ENCODE measurements at places on chromosomes 1 and 21. TPM values are rescaled to one million over a fixed set of nuclear protein-coding genes. Genes with fewer than 3 reads are reported as not detected.
A peak's percentile ranks its signal among the peaks of the same experiment; 100 is the strongest.

- DNase-seq, result no peak
Observed at GRCh38 chr1:197149340-197149739, 2.9 kb upstream of the ASPM start.

CFHR2 gene
- not detected for total RNA-seq

YTHDF2 gene
- total RNA-seq, result 56.8 TPM

DNA sequence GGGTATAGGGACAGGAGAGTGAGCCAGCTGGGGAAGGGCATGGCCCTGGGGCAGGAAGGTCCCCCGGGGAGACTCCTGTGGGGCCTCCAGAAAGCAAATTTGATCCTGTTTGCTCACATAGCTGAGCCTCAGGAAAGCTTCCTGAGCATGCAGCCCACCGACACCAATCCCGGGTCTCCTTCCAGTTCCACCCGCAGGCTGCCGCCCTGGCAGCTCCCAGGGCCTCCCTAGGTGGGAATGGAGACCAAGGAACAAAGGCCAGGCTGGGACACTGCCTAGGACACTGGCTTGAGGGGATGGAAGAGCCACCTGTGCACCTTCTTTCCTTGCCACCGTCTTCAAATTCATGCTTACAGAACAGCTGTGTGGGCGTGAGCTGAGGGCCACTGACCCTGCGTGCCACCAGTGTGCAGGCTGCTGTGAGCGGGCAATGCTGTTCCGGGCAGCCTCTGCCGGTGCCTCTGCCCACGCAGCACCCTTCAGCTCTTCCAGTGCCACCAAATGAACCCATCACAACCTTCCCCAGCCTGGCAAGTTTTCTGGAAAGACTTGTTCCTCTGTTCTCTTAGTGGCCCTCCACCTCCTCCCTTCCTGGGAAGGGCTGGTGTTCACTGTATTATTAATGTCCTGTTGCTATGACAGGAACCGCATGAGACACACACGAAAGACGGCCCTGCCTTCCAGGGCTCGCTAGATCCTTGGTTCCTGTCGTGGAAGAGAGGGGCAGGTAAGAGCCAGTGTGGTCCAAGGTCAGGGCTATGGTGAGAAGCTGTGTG is 53.6 kb downstream of the ACBD3 start:
- no peak for DNase-seq

GRCh38 chr1:64887689-64888217 is 78.6 kb downstream of the JAK1 start:
- DNase-seq, result no peak

DNA sequence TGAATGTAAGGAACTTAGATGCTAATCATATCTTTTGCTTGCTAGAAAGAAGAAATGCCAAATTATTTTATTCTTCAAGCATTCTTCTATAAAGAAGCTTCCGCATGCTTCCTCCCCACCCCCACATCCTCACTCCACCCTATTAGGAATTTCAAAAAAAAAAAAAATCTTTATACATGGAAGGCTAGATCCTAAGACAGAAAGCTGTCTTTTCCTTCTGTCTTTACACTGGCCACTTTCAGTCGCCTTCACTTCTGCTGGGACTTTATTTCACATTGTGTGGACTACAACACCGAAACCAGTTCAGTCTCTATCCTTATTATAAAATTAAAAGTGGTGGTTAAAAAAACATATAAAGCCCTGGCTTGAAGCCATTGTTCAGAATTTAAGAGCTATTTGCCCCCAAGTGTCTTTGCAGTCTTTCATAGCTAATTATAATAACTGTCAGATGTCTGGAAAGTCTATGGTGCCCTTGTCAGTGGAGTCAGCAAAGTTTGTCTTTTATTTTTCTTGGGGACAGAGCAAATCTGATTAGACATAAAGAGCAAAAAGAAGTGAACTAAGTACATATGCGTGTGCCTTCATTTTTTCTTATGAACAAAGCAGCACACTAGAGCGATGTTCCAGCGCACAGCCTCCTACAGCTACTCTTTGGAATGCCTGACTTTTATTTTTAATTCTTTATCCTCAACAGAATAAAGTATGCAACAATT is 297.7 kb downstream of the PTPRC start:
- DNase-seq, result no peak

- no peak for DNase-seq
Observed at GRCh38 chr1:20154301-20154831, 15.2 kb downstream of the PLA2G2F start.

BEST4 gene
- total RNA-seq, result not detected

SLC9C2 gene
- total RNA-seq, result not detected

PCSK9 gene
- 0.04 TPM for total RNA-seq

DNA sequence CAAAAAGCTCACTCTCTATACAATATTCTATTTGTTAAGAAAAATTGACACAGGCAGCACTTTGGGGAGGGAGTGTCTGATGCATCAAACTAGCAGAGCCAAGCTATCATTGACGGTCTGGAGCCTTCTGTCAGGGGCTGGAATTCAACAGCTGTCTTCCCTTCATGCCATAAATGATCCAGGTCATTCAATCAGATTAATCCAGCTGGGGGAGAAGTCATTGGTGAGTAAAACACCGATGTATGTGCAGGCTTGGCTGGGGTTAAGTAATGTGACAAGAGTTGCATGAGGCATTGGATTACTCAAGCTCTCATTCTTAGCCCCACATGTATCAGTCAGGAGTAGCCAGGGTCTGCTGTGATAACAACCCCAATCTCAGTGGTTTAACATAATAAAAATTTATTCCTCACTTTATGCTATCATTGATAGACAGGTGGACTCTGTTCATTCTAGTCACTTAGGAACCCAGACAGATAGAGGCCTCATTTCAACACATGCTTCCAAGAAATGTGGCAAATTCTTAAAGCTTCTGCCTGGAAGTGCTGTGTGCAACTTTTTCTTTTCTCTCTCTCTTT is 118.1 kb upstream of the GADD45A start:
- DNase-seq, result no peak

TNFRSF4 gene
- total RNA-seq, result not detected

- DNase-seq, result peak; percentile 97
Observed at GRCh38 chr1:64343105-64343822, 126.7 kb upstream of the CACHD1 start.

DNA sequence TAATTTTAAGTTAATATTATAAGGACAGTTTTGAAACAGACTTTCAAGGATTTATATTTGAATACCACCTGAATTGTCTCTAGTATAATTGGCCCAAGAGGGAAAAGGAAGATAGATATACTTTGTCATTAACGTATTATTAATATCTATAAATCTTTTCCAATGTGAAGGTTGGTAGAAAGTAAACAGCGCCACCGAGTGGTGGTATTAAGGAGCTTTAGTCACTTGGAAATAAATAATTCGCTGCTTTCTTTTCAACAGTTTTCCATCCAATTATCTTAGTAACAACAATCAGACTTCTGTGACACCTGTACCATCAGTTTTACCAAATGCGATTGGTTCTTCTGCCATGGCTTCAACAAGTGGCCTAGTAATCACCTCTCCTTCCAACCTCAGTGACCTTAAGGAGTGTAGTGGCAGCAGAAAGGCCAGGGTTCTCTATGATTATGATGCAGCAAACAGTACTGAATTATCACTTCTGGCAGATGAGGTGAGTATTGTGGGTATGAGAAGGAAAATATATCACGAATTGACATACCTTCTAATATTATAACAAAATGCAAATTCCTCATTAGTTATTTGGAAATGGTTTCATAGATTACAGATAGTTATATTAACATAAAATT is 37.7 kb downstream of the SH3GLB1 start:
- no peak for DNase-seq

- DNase-seq, result peak; percentile 42
Observed at GRCh38 chr1:40404670-40405462, 31.3 kb downstream of the SMAP2 start.

DBT gene
- total RNA-seq, result 4.7 TPM

GFI1 gene
- 0.17 TPM for total RNA-seq

DNA sequence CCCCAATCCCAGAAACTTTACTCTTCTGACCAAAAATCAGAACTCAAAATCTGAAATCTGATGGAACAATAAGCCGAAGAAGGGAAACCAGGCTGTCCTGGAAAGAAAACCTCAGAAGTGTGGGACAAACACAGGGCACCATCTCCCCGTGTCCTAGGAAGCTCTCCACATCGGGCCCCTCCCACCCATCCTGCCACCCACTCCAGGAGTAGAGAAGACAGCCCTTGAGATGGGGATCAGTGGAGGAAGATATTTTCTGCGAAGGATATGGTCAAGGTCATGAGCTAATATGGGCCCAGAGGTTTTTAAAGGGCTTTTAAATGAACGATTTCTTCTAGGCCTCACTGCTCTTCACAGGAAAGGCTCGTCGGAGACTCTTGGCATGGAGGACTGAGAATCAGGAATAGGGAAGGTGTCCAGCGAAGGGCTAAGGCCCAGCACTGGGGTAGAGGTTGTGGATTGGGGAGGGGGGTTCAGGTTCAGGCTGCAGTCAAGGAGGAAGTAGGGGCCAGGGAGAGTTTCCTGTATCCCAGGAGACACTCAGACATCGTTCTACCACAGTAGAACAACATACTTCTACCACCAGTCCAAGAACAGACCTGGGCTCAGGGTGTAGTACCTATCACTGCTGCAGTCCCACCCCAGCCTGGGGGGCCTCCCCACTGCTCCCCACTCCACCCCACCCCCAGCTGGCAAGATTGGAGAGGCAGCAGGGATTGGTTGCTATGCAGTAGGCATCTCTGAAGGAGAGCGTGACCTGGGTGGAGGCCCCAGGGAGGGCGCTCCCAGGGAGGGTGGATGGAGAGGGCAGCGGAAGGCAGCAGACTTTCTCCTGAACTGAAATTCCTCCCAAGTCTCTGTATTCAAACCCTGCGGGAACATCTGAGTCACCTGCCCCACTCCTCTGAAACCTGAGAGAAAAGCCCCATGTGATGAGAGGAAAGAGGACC is 1.2 kb upstream of the S100A5 start:
- DNase-seq, result no peak

DNA sequence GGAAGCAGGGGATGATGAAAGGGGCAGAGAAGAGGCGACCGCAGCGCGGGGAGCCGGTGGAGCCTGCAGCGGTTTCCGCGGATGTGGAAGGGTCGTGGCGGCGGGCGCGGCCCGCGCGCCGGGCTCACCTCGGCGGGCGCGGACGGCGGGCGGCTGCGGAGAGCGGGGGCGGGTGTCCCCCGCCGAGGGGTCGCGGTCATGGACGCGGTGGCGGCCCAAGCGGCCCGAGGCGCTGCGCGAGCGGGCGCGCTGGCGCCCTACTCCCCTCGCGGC is 572 bp downstream of the LPGAT1 start:
- DNase-seq, result no peak

- DNase-seq, result no peak
Observed at GRCh38 chr1:223339861-223340260, 24.1 kb downstream of the SUSD4 start.

GRCh38 chr21:18041012-18041411 is 203.6 kb upstream of the CHODL start:
- peak; percentile 44 for DNase-seq

GRCh38 chr1:234170622-234171021 is 202.6 kb upstream of the COA6 start:
- DNase-seq, result no peak

GRCh38 chr21:42349420-42350317 is 1.1 kb downstream of the TFF2 start:
- DNase-seq, result no peak

DNA sequence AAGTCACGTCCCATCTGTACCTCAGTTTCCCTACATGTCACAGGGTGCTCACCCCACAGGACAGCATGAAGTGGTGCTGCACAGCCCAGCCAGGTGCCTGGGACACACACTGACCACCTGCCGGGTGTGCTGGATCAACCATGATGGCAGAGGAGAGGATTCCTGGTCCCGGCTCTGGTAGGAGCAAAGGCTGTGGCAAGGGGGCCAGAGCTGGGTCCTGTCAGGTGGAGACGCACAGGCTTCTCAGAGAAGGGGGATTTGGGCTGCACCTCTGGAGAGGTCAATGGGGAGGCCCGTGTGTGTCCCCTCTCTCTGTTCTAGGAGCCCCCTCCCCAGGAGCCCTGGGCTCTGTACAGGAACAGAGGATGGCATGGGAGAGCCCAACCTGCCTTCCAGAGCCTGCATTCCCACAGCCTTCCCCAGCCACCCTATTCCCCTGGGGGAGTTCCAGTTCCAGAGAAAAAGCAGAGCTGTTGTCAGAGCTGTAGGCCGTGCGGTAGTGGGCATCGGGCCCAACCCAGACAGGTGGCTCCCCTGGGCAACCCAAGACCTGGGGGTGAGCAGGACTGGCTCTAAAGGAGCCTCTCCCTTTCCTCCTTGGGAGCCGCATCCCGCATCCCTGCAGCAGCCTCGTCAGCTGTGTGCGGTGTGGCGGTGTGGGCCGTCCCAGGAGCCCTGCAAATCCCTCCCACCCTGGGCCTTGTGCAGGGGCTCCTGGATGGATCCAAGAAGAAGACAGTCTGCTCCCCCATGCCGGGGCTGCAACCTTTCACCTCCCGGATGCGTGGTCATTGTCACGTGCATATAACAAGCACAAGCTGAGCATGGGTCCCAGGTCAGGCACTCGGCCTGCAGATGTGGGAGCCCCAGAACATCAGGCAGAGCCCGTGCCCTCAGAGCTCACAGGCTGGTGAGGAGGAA is 2.9 kb upstream of the TFF3 start:
- DNase-seq, result no peak

DNA sequence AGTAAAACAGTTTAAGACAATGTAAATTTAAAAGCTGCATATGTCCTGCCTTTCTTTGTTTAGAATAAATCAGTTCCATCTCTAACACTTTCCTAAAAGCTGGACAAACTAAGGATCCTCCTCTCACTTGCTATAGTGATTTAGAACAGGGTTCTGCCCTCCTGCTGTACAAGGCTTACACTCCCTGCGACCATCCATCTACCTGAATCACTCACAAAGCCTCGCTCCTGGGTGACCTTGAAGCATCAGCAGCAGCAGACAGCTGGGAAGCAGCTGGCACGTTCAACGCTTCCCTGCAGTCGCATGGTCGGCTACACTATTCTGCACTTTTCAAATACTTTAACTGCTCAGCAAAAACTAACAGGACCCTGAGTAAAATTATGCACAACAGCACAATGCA is 128.0 kb downstream of the NTPCR start:
- DNase-seq, result no peak

SLC26A9 gene
- not detected for total RNA-seq

DNA sequence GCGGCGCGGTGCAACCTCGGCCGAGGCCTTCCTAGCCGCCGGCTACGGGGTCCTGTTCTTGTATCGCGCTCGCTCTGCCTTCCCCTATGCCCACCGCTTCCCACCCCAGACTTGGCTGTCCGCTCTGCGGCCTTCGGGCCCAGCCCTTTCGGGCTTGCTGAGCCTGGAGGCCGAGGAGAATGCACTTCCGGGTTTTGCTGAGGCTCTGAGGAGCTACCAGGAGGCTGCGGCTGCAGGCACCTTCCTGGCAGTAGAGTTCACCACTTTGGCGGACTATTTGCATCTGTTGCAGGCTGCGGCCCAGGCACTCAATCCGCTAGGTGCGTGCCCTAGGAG is 379 bp downstream of the PPCS start:
- peak; percentile 36 for DNase-seq

DNA sequence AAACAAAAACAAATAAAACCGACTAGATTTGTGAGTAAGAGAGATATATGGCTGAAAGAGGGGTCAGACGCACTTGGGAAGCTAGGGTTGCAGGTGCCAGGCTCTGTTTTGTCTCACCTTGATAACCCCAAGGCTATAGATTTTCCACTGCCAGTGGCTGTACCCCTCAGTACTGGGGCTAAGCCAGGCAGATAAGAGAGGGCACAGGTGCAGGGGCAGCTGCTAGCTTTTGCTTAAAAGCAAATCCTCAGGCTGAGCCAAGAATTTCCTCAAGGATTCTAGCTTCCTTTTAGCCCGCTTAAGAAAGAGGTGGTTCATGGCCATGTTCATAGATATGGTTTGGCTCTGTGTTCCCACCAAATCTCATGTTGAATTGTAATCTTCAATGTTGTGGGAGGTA is 57.9 kb downstream of the OVGP1 start:
- DNase-seq, result no peak
